NCI-H510A (cell line): ENCODE measurements at places on chromosomes 5 and 9.
A peak's percentile ranks its signal among the peaks of the same experiment; 100 is the strongest.

DNA sequence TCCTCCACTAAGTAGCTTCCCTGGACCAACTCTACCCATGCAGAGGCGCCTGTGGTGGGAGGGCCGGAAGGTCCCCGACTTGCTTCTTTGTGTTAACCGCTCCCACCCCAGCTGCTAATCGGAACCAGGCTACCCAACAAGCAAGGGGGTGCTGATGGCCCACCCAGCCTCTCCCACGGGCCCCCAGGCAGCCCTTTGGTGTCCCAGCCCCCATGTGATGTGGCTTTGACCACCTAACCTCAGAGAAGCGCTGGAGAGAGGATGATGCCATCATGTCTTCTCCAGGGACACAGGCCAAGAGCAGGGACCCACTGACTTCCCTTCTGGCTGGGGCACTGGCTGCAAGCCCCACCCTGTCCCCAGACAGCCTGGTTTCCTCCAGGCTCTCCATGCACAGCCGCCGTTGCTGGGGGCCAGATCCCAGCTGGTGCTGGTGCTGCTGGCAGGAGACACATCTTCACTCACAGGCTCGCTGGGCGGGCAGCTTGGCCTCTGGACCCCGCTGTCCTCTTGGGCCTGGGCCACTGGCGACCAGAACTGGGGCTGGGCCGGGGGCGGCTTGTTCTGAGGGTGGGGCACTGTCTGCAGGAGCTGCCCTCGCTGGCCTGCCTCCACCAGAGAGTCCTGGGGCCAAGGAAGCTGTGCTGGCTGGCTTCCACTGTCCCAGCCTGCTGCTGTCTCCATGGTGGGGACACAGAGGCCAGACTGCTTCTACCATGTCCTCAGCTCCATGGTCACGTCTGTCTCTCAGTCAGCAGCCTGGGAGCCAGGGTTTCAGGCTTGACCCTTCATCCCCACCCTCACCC, 27.8 kb downstream of the LAMC3 start:
- DNase-seq, result no peak

DNA sequence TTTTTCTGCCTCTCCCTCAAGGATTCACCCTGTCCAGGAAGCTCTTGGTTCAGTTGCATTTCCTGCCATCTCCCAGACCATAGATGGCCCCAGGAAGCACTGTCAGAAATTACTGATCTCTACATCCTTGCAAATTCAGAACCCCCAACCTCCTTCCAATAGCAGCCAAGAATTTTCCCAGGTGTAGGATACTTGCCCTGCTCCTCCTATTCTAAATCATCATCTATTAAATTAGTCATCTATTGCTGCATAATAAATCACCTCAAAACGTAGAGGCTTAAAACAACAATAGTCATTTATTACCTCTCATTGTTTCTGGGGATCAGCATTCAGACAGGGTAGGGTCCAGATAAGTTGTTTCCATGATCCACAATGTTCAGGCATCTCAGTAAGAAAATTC, 26.1 kb upstream of the ADRA1B start:
- DNase-seq, result no peak

DNA sequence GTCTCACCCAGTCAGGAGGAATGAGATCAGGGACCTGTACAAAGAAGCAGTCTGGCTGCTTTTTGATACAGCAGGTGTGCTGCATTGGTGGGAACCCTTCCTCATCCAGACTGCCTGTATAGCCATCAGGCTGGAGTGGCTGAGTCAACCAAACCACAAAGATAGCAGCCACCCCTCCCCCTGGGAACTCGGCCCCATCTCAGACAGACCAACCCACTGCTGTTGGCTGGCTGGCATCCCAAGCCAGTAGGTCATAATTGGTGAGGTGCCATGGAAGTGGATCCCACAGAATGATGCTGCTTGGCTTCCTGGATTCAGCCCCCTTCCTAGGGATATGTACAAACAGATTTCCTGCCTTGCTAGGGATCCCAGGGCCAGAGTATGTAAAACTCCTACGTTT, 60.9 kb downstream of the YTHDC2 start:
- DNase-seq, result no peak

DNA sequence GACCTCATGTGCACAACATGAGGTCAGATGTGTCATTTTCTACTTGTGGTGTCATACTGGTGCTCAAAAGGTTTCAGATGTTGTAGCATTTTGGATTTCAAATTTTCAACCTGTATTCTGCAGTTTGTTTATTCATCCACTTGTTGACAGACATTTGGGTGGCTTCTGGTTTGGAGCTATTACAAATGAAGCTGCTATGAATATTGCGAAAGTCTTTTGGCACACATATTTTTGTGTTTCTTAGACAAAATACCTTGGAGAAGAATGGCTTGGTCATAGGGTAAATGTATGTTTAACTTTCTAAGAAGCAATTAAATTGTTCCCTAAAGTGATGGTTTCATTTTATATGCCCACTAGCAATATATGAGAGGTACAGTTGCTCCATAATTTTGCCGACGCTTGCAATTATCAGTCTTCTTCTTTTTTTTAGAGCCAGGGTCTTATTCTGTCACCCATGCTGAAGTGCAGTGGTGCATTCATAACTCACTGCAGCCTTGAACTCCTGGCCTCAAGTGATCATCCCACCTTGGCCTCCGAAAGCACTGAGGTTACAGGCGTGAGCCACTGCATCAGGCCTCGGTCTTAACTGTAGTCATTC, 70.7 kb upstream of the TRPC7 start:
- DNase-seq, result no peak

DNA sequence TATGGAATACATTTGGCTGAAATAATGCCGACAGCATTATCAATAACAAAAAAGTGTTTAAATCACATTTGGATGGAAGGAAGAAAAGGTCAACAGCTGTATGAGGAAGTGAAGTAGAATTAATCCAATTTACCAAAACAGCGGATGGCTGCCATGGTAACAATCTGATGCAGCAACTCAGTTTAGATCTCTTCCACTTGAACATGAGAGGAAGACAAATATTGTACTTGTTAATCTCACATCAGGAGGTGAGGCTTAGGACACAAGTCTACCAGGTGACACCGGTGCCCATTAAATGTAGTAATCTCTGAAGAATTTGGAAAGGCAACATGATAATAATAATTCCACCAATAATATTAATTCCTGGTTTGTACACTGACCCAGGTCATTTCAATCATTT, 2.4 kb downstream of the RASEF start:
- peak; percentile 72 for DNase-seq

DNA sequence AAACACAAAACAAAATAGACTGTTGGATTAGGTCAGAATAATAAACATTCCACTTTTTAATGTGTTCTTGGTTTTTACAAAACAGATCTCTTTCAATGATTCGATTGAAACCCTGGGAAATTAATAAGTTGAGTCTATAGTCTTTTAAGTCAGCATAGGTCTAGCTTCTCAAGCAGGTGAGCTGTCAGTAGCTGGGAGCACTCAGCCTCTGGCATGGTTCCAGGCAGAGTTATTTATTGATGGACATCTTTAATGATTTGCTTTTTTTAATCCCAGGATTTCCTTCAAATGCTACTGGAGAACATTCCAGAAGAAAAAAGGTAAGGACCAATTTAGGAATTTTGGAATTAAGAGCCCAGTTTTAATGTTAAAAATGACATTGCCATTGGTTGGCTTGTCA, 241.0 kb downstream of the AOPEP start:
- no peak for DNase-seq
